ENCODE measurements at places on chromosomes 6 and 20. TPM values are rescaled to one million over a fixed set of nuclear protein-coding genes. Genes with fewer than 3 reads are reported as not detected.

RBM24 gene
- polyA plus RNA-seq: 1.2 TPM

PLAGL1 gene
- polyA plus RNA-seq: 32.2 TPM

SLC4A11 gene
- polyA plus RNA-seq: 0.55 TPM

GRM1 gene
- polyA plus RNA-seq: 0.02 TPM

TMEM244 gene
- not detected for polyA plus RNA-seq

SPEF1 gene
- polyA plus RNA-seq: 0.54 TPM

CRIP3 gene
- 1.8 TPM for polyA plus RNA-seq

ULBP3 gene
- 1.0 TPM for polyA plus RNA-seq

OOEP gene
- polyA plus RNA-seq: 0.43 TPM

PNPLA1 gene
- polyA plus RNA-seq: 0.07 TPM

KCNK16 gene
- polyA plus RNA-seq: not detected

ALDH5A1 gene
- 14.1 TPM for polyA plus RNA-seq

TSHZ2 gene
- 40.2 TPM for polyA plus RNA-seq

CST4 gene
- polyA plus RNA-seq: not detected

HLA-DOB gene
- polyA plus RNA-seq: 0.24 TPM

PPIL6 gene
- 6.3 TPM for polyA plus RNA-seq

NKX2-4 gene
- polyA plus RNA-seq: not detected

VWA7 gene
- polyA plus RNA-seq: 0.62 TPM

OR2H2 gene
- not detected for polyA plus RNA-seq

CYP39A1 gene
- polyA plus RNA-seq: 15.2 TPM

RSPH9 gene
- 0.70 TPM for polyA plus RNA-seq

ZNF831 gene
- polyA plus RNA-seq: 0.06 TPM

C6orf52 gene
- polyA plus RNA-seq: 1.5 TPM

FAM184A gene
- polyA plus RNA-seq: 3.6 TPM

TBC1D32 gene
- 2.8 TPM for polyA plus RNA-seq

IP6K3 gene
- 0.11 TPM for polyA plus RNA-seq

USP49 gene
- polyA plus RNA-seq: 2.0 TPM

OR5V1 gene
- not detected for polyA plus RNA-seq

PTK7 gene
- polyA plus RNA-seq: 44.4 TPM

NFATC2 gene
- 2.2 TPM for polyA plus RNA-seq

TXLNB gene
- 6.4 TPM for polyA plus RNA-seq

RNF39 gene
- 0.57 TPM for polyA plus RNA-seq

RSPO4 gene
- polyA plus RNA-seq: not detected

GJA1 gene
- polyA plus RNA-seq: 464 TPM

SNAP91 gene
- polyA plus RNA-seq: 1.3 TPM

PLA2G7 gene
- polyA plus RNA-seq: 6.7 TPM

OPRL1 gene
- polyA plus RNA-seq: 0.25 TPM

PACSIN1 gene
- polyA plus RNA-seq: 0.55 TPM

MYT1 gene
- 0.07 TPM for polyA plus RNA-seq

CPXM1 gene
- polyA plus RNA-seq: 28.0 TPM

CRISP3 gene
- polyA plus RNA-seq: 0.90 TPM

RALGAPB gene
- polyA plus RNA-seq: 26.3 TPM

RBPJL gene
- not detected for polyA plus RNA-seq

CLVS2 gene
- polyA plus RNA-seq: not detected

DDX39B gene
- polyA plus RNA-seq: 219 TPM

CNR1 gene
- polyA plus RNA-seq: 4.2 TPM

TRIM40 gene
- polyA plus RNA-seq: not detected

BEND3 gene
- polyA plus RNA-seq: 0.61 TPM

ABHD16B gene
- 0.57 TPM for polyA plus RNA-seq

HLA-F gene
- polyA plus RNA-seq: 61.6 TPM

NKAIN4 gene
- not detected for polyA plus RNA-seq

SCUBE3 gene
- polyA plus RNA-seq: 0.08 TPM

TMC2 gene
- 0.38 TPM for polyA plus RNA-seq

All from ovary (tissue), 10 donors.